ENCODE measurements at places on chromosomes 12 and 14. TPM values are rescaled to one million over a fixed set of nuclear protein-coding genes. Genes with fewer than 3 reads are reported as not detected.

The OR10G2 gene
- not detected for total RNA-seq

The TMPRSS12 gene
- under 0.01 TPM for total RNA-seq

The KRT1 gene
- total RNA-seq, result not detected

The RTL1 gene
- total RNA-seq, result not detected

The EPS8 gene
- 5.5 TPM for total RNA-seq

The SPTB gene
- 0.98 TPM for total RNA-seq

The DENND5B gene
- 11.1 TPM for total RNA-seq

The ADCK1 gene
- 8.6 TPM for total RNA-seq

The CEBPE gene
- total RNA-seq, result not detected

The ACAD10 gene
- total RNA-seq, result 16.2 TPM

The KLHL33 gene
- under 0.01 TPM for total RNA-seq

The RFX4 gene
- total RNA-seq, result not detected

The MSI1 gene
- total RNA-seq, result 0.39 TPM

The AVPR1A gene
- 0.39 TPM for total RNA-seq

The LTBR gene
- 86.0 TPM for total RNA-seq

The PTCSC3 gene
- not detected for total RNA-seq

The TEX52 gene
- not detected for total RNA-seq

The CELA1 gene
- total RNA-seq, result not detected

The ATXN3 gene
- total RNA-seq, result 25.5 TPM

The ATF1 gene
- total RNA-seq, result 30.7 TPM

The TAS2R30 gene
- 7.0 TPM for total RNA-seq
